ENCODE measurements at places on chromosomes 13 and 19.

DNA sequence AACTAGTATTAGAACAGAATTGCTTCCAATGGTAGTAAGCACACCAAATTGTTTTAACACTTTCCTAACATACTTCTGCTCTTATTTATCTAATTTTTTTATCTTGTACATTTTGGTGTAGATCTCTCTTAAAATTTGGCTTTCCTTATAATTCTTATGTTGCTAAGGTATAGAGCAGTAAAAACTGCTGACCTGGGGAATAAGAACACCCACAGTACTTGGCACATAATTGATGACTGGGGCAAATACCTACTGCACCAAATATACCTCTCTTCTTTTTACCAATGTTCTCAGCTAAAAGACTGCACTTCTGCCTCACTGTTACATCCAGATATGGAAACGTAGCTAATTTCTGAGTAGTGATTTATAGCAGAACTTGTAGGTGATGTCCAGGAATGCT, 642.2 kb downstream of the LIG4 start:
- DNase-seq: no peak

DNA sequence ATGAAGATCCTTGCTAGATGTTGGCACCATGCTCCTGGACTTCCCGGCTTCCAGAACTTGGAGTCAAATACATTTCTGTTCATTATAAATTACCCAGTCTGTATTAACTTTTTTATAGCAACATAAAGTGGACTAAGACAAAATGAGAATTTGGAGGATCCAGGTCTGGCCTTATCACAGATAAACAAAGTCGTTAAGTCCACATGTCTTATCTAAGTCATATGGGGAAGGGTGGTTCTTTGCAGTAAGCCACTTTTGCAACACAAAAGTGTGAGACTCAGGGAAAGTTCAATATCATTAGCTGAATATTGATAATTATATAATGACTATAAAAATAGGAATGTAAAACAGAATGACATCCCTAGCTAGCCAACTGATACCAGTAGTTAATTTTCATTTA, 91.6 kb upstream of the SIAH3 start:
- DNase-seq: no peak

DNA sequence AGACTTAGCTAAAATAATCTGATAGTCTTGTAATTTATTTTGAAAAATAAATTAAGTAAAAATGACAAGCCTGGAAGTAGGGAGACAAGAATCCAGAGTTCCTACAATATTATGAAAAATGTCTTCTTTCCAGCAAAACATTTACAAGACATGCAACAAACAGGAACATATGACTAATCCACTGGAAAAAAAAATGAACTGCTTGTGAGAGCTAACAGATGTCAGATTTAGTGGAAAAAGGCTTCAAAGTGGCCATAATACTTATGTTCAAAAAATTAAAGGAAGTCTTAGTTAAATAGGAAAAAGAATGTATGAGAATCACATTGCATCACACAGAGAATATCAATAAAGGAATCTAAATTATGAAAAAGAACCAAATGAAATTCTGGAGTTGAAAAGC, 2082.0 kb upstream of the PCDH20 start:
- DNase-seq: no peak

DNA sequence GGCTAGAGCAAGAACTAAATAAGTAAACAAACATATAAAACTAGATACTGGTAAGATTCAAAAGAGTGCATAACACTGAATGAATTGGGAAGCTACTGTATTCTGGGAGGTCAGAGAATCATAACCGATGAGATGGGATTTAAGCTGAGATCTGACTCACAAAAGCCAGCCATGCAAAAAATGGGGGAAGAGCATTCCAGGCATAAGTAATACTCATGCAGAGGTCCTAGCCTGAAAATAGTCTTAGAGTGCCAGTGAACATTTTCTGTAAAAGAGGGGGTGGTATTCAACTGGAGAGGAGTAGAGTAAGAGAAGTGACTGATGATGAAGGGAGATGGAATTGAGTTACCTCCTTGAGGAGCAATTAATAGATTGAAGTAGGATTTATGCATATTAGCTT, 872.0 kb upstream of the GPC6 start:
- no peak for DNase-seq

- DNase-seq: no peak
Observed at GRCh38 chr13:24280720-24281119, 28.7 kb upstream of the C1QTNF9 start.

GRCh38 chr13:26895808-26896466, 135.4 kb upstream of the GPR12 start:
- no peak for DNase-seq

DNA sequence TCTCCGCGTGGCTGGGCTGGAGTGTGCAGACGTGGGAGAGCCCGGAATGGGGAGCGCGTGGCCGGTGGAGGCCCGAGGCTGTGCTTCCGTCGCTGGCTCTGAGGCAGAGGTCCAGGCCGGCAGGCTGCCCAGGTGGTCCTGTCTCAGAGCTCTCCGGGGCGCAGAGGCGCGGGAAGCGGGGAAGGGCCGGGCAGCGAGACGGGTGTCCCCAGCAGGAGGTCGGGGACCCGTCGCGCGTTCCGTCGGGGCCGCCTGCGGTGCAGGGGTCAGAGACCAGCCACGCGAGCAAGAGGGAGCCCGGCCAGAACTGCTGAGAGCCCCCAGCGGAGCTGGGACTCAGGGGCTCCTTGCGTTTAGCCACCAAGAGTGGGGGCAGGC, 1.3 kb upstream of the C1QTNF9 start:
- DNase-seq: no peak

GRCh38 chr19:30719189-30719998, 347.2 kb downstream of the ZNF536 start:
- peak; percentile 17 for DNase-seq

GRCh38 chr19:47243776-47244547, 12.4 kb upstream of the CCDC9 start:
- DNase-seq: peak; percentile 89

DNA sequence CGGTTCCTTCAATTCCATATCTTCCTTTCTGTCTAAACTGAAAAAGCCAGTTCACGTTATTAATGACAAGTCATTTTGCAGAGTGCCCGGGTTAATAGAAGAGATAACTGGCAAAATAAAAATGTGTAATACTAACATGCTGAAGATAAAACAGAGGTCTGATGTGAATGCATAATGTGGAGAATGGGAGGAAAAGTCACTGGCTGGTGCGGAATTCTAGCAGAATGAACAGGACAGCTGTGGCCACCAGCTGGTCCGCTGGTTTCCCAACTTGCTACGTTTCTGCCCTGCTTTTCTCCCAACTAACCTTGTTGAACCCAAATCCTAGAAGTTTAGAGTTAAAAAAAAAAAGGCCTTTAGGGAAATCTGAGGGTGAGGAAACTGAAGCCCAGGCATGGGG, 42.4 kb downstream of the PCDH8 start:
- no peak for DNase-seq

GRCh38 chr13:96993634-96994016, 651 bp downstream of the OXGR1 start:
- no peak for DNase-seq

DNA sequence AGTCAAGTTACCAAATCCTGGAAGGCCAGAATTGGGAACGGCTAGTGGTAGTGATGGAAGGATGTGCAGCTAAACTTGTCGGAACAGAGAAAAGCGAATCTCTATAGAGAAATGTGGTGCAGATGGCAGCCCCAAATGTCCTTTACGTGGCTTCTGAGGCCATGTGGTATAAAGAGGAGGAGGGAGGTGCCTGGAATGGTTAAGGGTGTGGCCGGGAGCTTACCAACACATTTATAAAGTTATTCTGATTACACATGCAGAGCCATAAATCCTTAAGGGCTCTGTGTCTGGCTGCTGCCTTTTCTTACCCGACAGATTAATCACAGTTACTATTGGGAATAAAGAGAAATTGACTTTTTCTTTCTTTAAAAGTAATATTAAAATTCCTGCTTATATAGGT, 190.1 kb downstream of the OXGR1 start:
- no peak for DNase-seq

- no peak for DNase-seq
Observed at GRCh38 chr13:99347911-99348451, 40.8 kb upstream of the GPR183 start.

GRCh38 chr19:1575323-1576241, 7.5 kb upstream of the MEX3D start:
- DNase-seq: no peak

DNA sequence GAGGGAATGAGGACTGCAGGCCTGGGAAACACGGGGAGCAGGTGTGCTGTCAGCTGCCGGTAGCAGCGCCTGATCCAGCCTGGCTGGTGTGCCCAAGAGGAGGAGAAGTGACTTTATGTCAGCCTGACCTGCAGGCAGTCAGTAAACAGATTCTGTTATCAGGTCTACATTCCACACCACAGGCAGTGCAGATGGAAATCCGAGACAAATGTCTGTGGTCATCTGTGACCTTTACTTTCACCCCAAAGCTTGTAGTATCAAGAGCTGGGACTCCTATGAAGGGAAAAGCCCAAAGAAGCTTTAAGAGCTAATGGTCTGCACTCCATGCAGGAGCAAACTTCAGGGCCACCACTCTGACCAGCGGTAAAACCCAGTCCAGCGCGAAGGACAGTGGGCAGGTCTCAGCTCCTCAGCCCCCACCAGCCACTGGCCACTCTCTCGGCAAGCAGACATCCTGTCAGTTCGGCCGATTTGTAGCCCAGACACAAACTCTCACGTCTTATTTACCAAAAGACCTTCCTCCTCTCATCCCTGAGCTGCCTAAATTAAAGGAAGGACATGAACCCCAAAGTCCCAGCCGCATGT, 7.7 kb downstream of the EPS15L1 start:
- no peak for DNase-seq

- no peak for DNase-seq
Observed at GRCh38 chr19:21308773-21309172, 20.4 kb downstream of the ZNF708 start.

DNA sequence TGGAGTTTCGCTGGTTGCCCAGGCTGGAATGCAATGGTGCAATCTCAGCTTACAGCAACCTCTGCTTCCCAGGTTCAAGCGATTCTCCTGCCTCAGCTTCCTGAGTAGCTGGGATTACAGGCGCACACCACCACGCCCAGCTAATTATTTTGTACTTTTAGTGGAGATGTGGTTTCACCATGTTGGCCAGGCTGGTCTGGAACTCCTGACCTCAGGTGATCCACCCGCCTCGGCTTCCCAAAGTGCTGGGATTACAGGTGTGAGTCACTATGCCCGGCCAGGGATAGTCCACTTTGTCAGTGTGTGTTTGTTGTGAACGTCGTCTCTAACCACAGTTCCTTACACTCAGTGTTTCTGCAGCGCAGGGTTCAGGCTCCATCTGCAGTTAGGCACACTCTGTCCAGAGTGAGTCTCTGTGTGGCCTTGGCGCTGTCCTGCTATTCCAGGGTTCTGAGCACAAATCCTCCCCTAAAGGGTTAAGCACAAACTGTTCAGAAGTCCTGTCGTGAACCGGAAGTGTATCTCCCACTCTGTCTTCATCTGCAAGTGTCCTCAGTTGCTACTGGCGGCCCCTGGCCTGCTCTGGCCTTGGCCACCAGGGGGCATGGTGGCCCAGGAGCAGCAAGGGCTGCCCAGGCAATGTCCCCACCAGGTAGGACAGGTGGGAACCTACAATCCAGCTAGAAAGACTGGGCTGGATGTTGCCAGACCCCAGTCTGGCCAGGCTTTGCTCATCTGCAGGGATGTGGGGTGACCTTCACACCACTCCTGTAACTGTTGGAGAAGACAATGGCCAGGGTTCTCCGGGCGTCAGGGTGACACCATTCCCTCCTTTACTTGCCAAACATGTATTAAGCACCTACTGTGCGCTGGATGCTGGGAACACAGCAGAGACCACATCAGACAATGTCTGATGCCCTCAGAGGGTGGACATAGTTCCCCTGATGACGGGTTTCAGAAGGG, 38.8 kb upstream of the GATAD2A start:
- peak; percentile 76 for DNase-seq

- no peak for DNase-seq
Observed at GRCh38 chr19:46144756-46145155, 3.3 kb upstream of the IGFL2 start.

- DNase-seq: no peak
Observed at GRCh38 chr19:17479325-17479791, 9.0 kb downstream of the SLC27A1 start.

GRCh38 chr19:53182202-53182601, 11.0 kb downstream of the ZNF665 start:
- no peak for DNase-seq

- DNase-seq: no peak
Observed at GRCh38 chr13:27853861-27854260, 61.6 kb downstream of the GSX1 start.

GRCh38 chr19:4524808-4525562, 6.7 kb upstream of the PLIN4 start:
- DNase-seq: peak; percentile 75

- DNase-seq: no peak
Observed at GRCh38 chr19:7130043-7130442, 60.5 kb downstream of the ZNF557 start.

- no peak for DNase-seq
Observed at GRCh38 chr13:71773531-71773930, 93.5 kb downstream of the DACH1 start.

GRCh38 chr13:106036870-106037269, 498.6 kb downstream of the EFNB2 start:
- no peak for DNase-seq

GRCh38 chr13:113196970-113197737, 11.3 kb downstream of the PCID2 start:
- DNase-seq: no peak

- peak; percentile 33 for DNase-seq
Observed at GRCh38 chr13:99916366-99917103, 55.0 kb downstream of the ZIC5 start.

DNA sequence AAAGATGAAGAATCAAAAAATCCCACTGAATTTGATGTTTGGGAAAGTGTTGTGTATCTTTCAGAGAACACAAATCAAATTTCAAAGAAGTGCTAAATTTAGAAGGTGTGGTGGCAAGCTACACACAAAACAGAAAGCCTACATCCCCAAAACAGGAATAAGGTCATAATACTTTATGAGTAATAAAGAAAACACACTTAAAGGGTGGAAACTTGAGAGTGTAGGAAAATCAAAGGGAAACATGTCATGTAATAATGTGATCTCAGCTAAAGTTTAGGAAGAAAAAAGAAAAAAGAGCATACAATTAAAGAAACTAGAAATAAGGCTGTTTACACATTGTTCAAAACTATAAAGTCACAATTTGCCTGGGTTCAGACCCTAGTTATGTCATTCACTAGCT, 668.7 kb downstream of the PCDH17 start:
- DNase-seq: no peak

DNA sequence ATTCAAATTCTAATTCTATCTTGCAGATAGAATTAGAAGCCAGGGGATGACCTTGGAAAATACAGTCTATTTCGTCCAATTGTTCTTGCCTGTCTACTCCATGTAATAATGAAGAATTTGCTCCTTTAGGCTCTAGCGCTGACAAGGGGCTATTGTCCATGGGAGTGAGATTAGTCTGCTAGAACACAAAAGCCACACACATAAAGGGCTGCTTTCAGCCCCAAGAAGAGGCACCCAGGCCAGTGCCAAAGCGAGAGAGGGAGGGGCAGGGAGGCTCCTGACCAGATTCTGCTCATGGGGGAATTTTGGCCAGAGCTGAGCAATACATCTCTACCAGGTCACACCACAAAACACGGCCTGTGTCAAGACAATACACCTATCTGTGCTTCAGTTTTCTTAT, 1306.9 kb downstream of the UQCRFS1 start:
- DNase-seq: no peak
